Neural cell (in vitro differentiated cells): ENCODE measurements at places on chromosomes 6 and 20. TPM values are rescaled to one million over a fixed set of nuclear protein-coding genes. Genes with fewer than 3 reads are reported as not detected.

The CCN6 gene
- polyA plus RNA-seq = not detected in 2 replicates

The SLA2 gene
- 0.33 TPM in 1 of 2 replicates, not detected in the other for polyA plus RNA-seq

The PTP4A1 gene
- 51.5 and 57.6 TPM in 2 replicates for polyA plus RNA-seq

The ZFP57 gene
- not detected in 2 replicates for polyA plus RNA-seq

The GPANK1 gene
- 18.4 and 21.9 TPM in 2 replicates for polyA plus RNA-seq

The TMEM200A gene
- 30.7 and 31.3 TPM in 2 replicates for polyA plus RNA-seq

The CALHM4 gene
- polyA plus RNA-seq = 0.66 TPM in 1 of 2 replicates, not detected in the other

The REV3L gene
- 50.2 and 60.2 TPM in 2 replicates for polyA plus RNA-seq

The C6orf141 gene
- not detected in 2 replicates for polyA plus RNA-seq

The TPD52L1 gene
- 8.9 and 9.2 TPM in 2 replicates for polyA plus RNA-seq

The GGTLC1 gene
- not detected in 2 replicates for polyA plus RNA-seq
